Activated gamma-delta T cell treated with Interleukin-2 at 50 U/mL for 16 hours (primary cell): ENCODE measurements at places on chromosomes 11 and 22.

GRCh38 chr11:34380696-34381095, 22.9 kb upstream of the ABTB2 start:
- no peak for DNase-seq

GRCh38 chr11:43545610-43546009, 134.9 kb upstream of the HSD17B12 start:
- no peak for DNase-seq

DNA sequence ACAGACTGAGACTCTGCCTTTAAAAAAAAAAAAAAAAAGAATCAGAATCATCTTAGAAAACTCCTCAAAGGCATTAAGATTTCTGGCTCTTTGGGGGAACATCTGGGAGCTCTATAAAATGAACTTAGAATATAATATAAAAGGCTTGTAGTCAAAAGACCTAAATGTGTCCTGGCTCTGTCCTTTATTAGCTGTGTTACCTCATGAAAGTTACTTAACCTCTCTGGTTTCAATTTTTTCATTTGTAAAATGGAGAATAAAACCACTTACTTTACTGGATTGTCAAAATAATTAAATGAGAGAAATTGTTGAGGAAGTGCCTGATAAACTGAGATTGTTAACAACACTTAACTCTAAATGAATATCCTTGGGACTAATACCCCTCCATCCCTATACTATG, 81.8 kb downstream of the FAM168A start:
- no peak for DNase-seq

- no peak for DNase-seq
Observed at GRCh38 chr22:22712666-22713365, 68.4 kb downstream of the GGTLC2 start.

GRCh38 chr11:34606326-34607120, 14.4 kb upstream of the EHF start:
- DNase-seq = no peak

GRCh38 chr11:103624708-103625623, 411.5 kb upstream of the DDI1 start:
- no peak for DNase-seq

- no peak for DNase-seq
Observed at GRCh38 chr11:78935398-78936068, 360.9 kb upstream of the NARS2 start.

DNA sequence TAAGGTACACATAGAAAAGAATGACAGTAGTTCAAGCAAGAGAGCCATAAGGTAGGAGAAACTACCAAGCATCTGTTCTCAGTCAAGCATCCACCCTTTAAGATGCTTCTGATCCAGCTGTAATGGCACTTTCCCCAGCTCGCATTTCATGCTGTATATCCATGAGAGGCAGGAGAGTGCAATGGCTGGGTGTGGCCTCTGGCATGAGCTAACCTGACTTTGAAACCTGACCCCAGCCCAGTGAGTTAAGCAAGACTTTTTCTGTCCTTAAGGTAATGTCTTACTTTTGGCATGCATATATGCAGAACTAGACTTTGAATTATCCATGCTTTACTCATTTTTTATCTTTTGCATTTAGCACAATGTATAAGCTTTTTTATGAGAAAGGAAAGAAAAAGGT, 79.8 kb upstream of the CNTN5 start:
- no peak for DNase-seq

DNA sequence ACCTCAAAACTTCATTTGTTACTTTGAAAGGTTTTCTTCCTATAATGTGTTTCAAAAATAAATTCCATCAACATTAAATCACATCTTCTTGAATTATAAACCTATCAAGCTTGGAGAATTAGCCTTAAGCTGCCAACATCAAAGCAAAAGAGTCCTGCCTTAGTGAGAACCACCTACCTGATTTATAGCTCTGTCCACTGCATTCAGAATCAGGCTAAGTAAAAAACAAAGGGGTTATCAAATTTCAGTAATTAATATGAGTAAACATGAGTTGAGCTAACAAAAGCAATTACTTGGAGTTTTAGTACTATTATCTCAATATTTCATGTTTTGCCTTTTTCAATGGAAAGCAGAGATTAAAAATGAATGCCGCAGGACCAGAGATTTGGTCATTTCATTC, 73.9 kb downstream of the CADM1 start:
- DNase-seq = no peak

DNA sequence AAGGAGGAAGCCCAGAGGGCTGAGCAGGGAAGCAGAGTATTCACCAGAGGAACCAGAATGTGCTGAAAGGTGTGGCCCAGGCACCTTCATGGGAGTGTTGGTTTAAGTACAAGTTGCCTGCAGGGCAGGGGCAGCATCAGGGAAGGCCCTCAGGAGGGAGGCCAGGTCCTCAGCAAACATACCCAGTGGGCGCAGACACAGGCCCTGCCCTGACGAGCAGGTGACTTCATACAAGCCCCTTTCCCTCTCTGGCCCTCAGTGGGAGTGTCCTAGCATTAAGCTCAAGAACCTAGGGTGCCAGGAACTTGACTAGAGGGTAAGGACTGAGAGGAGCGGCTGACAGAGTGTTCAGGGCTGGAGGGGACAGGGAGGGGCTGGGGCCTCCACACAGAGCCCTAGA, 7.5 kb upstream of the CASTOR1 start:
- no peak for DNase-seq

- DNase-seq = no peak
Observed at GRCh38 chr11:89608234-89608966, 101.7 kb upstream of the TRIM77 start.

DNA sequence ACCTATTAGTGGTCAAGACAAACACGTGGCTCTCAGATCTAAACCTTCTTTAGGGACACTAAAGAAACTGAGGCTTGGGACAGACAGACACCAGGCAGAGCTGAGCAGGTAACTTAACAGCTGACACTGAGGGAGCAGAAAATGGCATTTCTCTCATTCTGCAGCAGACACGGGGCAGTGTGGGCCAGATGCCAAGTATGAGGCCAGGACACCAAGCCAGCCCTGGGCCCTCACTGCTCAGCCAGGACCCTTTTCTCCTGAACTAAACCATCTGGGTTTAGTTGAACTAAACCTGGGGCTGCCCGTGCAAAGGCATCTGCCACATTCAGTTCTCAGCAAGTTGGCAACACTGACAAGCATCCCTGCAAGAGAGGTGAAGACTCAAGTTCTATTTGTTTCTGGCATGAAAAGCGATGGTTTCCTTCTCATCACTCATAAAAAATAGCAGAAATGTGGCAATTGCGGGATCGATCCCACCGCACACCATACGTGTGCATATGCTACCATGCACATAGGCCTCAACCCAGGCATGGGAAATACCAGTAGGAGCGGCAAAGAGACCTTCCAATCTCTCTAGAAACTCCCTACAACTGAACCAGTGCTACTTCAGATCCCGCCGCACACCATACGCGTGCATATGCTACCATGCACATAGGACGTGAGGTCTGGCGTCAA, 100.1 kb upstream of the BID start:
- DNase-seq = no peak
